Breast epithelium (tissue), 4 donors: ENCODE measurements at places on chromosomes 12 and 14. TPM values are rescaled to one million over a fixed set of nuclear protein-coding genes. Genes with fewer than 3 reads are reported as not detected.

DNA sequence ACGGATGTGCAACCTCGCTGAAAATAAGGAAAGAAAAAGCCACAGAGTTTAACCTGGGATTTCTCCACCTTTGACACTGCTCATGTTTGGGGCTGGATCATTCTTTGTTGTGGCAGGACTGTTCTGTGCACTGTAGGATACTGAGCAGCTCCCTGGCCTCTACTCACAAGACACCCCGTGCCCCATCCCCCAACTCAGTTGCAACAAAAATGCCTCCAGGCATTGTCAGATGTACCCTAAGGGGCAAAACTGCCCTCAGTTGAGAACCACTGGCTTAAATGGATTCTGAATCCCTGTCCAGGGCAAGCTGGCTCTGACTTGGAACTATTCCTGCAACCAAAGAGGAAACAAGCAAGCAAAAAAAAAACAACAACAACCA, 2.1 kb downstream of the GLTP start:
- no peak for DNase-seq

DNA sequence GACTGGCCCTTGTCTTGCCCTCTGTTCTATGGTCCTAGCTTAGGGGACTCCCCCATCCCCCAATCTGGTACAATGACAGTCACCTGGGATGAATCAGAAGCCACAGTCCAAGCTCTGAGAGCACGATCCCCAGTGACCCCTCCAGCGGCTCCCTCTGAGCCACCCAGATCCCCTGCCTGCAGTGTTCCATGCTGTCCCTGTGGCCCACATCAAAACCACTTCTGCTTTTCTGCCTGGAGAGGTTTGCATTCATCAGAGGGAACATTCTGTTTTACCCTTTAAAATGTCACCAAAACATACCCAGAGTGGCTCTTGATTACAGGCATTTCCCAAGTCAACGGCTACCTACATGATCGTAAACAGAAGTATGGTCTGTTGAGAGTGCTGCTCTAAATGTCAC, 47.5 kb downstream of the NOS1 start:
- no peak for DNase-seq

- DNase-seq, result no peak
Measured at GRCh38 chr12:108080363-108080762, 48.7 kb upstream of the WSCD2 start.

The INSM2 gene
- total RNA-seq, result not detected

- no peak for DNase-seq
Measured at GRCh38 chr14:65749287-65749686, 336.8 kb downstream of the FUT8 start.

The GLT8D2 gene
- 16.1 TPM for total RNA-seq

GRCh38 chr12:15558915-15559528, 230.2 kb downstream of the EPS8 start:
- no peak for DNase-seq

GRCh38 chr14:31895206-31895605, 181.9 kb upstream of the ARHGAP5 start:
- DNase-seq, result no peak
